ENCODE measurements at places on chromosomes 7 and 10. TPM values are rescaled to one million over a fixed set of nuclear protein-coding genes. Genes with fewer than 3 reads are reported as not detected.

DNA sequence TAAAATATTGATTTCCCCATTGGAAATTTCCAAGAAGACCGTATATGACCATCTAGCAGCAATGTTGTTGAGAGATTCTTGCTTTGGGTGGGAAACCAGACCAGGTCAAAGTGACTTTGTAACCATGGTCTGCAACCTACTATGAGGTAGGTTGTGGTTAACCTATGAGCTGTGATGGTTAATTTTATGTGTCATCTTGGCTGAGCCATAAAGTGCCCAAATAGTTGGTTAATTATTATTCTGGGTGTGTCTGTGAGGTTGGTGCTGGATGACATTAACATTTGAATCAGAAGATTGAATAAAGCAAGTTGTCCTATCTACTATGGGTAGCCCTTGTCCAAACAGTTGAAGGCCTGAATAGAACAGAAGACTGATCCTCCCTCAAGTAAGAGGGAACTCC lies 18.3 kb upstream of the RALA start:
- H3K4me3 ChIP-seq, result no peak overlapping the region
- no peaks in the 10 kb centered on the region for H3K27me3 ChIP-seq
- no peak for DNase-seq
- H3K36me3 ChIP-seq, result no peaks in the 10 kb centered on the region
- no peaks in the 10 kb centered on the region for H3K4me1 ChIP-seq

LRRD1 gene
- 0.08 TPM for total RNA-seq

- peaks cover 8% of the 10 kb centered on the region for H3K27me3 ChIP-seq
- DNase-seq, result no peak
- no peaks in the 10 kb centered on the region for H3K4me1 ChIP-seq
- no peak overlapping the region for H3K27ac ChIP-seq
Measured at GRCh38 chr10:14491811-14492210, 161.1 kb upstream of the FRMD4A start.

ASB10 gene
- total RNA-seq, result not detected

DNA sequence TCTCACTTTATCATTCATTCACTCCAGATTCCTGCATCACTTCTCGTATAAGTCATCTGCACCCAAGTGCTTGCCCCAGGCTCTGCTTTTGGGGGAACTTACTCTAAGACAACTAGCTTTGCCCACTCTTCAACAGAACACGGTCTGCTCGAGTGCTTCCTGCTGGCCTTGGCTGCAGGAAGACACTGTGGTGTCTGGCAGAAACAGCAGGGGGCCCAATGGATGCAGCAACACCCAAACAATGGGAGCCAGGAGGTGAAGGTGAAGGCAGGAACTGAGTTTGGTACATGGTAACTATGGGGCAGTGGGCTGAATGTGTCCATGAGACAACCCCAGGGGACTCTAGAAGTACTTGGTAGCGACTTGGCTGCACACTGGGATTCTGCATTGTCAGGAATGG lies 344.0 kb downstream of the REEP3 start:
- H3K36me3 ChIP-seq, result no peaks in the 10 kb centered on the region
- peaks cover 11% of the 10 kb centered on the region for H3K27me3 ChIP-seq
- H3K4me1 ChIP-seq, result no peaks in the 10 kb centered on the region
- H3K27ac ChIP-seq, result no peak overlapping the region

GRCh38 chr10:114874827-114875411 lies 53.3 kb downstream of the FHIP2A start:
- H3K4me3 ChIP-seq, result no peak overlapping the region
- no peaks in the 10 kb centered on the region for H3K27me3 ChIP-seq
- H3K4me1 ChIP-seq, result no peaks in the 10 kb centered on the region
- H3K36me3 ChIP-seq, result no peaks in the 10 kb centered on the region
- no peak overlapping the region for H3K27ac ChIP-seq

DNA sequence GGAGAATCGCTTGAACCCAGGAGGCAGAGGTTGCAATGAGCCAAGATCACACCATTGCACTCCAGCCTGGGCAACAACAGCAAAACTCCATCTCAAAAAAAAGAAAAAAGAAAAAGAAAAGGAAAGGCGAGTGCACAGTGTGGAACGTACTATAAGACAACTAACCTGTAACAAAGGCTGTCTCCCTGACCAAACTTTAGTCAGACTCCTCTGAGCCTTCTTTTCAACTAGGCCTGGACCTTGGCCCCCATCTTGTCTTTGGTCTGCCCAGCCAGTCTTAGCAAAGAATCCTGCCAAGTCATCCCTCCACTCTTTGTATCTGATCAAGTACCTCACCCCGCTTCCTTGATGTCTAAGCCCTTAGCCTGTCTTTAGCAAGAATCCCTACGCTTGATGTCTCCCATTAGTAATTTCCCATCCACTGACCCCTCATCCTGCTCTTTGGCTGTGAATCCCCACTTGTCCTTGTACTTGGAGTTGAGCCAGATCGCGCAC lies 68.9 kb upstream of the KDM7A start:
- no peak overlapping the region for H3K4me3 ChIP-seq
- H3K36me3 ChIP-seq, result no peaks in the 10 kb centered on the region
- H3K27ac ChIP-seq, result no peak overlapping the region
- no peak for DNase-seq

DNA sequence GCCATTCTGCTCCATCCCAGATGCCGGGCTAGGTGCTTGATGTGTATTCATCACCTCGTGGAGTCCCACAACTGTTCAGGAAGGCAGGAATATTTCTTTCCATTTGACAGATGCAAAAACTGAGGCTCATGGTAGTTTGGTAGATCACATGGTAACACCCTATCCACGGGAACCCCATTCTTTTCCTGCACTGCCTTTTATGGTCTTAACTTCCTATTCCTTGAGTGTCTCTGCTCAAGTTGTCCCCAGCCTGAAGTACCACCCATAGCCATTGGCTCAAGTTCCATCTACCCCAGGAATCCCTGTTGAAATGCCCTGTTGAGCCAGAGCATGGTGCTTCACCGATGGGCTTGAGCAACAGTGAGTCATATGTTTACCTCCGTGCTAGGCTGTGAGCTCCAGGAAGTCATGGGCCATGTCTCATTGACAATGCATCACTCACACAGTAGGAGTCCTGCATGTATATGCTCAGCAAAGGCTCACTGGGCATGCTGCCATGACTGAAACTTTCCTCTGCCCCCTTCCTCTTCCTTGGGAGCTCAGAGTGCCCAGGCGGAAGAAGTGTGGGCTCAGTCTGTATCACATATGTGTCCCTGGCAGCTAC lies 71.7 kb upstream of the ADAM12 start:
- H3K4me3 ChIP-seq, result no peak overlapping the region
- no peaks in the 10 kb centered on the region for H3K4me1 ChIP-seq
- no peaks in the 10 kb centered on the region for H3K36me3 ChIP-seq
- no peak overlapping the region for H3K27ac ChIP-seq
- H3K27me3 ChIP-seq, result no peaks in the 10 kb centered on the region
- peak; percentile 30 for DNase-seq
